ENCODE measurements at places on chromosomes 6 and 20.

GRCh38 chr6:114342826-114343781 lies at the start of gene HS3ST5:
Gene HS3ST5, minus strand, starts transcription at chr6:114343023. Its CDS starts 280,178 bp downstream, at chr6:114062845.
- no peak for DNase-seq

DNA sequence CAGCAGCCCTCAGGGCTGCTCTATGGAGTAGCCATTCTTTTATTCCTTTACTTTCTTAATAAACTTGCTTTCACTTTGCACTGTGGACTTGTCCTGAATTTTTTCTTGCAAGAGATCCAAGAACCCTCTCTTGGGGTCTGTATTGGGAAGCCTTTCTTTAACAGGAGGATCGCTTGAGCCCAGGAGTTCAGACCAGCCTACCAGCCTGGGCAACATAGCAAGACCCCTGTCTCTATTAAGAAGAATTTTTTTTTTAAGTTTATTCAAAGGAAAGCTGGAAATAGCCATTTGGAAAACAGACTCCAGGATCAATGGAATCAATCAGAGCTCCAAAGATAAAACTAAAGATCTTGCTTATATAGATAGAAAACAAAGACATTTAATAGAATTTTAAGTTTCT lies 29.1 kb downstream of the OR2B2 start:
- DNase-seq = no peak

DNA sequence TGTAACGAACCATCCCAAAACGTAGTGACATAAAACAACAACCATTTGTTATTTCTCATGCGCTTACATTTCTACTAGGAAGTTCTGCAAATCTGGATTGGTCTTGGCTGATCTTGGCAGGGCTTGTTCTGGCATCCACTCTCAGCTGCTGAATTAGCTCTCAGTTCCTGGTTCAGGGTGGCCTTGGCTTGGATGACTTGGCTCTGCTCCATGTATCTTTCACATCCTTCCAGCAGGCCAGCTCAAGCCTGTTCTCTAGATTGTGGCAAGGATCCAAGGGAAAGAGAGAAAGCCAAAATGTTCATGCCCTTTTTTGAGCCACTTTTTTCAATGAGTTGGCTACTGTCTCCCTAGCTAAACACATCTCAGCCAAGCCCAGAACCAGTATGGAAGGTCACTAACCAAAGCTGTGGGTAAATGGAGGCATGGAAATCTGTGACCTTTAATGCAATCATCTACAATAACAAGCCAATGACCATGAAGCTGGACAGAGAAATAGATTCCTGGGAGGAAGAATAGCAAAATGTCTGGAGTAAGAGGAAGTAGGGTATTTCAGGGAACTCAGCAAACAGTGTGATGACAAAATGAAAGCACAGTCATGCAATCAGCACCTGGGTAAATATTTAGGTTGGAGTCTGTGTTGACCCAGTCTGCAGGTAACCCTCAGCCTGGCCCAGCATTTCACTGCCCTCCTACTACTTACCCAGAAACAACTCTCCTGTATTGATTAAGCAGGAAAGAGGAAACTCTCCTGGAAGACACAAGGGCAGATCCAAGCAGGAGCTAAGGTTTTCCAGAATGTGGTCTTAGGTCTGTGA lies 32.7 kb upstream of the SNAP25 start:
- no peak for DNase-seq

DNA sequence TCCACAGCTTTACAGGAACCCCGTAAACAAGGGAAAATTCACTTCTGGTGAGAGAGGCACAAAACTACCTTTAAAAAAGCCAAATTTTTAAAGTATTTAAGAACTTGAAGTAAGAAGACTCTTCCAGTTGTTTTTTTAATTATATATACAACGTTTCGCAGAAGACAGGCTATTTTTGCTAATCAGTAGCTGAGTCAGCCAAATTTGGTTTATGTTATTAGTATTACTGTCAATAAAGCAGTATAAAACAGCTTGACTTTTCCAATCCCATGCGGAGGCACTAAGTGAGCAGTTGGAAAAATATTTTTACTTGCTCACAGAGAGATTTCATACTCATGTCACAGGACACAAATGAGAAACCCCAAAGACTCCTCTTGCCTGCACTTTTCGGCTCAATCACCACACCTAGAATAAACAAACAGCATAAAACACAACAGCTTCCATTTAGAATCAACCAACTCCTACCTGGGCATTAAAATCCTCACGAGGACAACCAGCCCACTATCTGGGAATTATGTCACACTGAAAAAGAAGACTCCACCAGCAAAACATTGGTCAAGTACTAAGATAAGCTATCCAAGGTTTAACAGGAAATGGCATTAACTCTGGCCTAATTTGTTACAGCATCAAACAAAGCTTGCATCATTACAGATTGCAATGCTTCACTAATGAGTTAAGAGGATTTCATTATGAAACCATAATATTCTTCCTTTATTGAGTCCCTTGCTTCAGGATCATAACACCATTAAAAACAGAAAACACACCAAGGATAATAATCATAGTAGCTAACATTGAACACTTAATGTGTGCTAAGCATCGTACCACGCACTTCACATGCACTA lies 26.3 kb downstream of the ELOVL5 start:
- no peak for DNase-seq

- DNase-seq = no peak
These were observed 2.2 kb downstream of the NOL4L start for GRCh38 chr20:32582659-32583580.
